ENCODE measurements at places on chromosomes 2 and 18.

GRCh38 chr18:6718267-6718666 is 11.2 kb upstream of the ARHGAP28 start:
- DNase-seq = no peak

DNA sequence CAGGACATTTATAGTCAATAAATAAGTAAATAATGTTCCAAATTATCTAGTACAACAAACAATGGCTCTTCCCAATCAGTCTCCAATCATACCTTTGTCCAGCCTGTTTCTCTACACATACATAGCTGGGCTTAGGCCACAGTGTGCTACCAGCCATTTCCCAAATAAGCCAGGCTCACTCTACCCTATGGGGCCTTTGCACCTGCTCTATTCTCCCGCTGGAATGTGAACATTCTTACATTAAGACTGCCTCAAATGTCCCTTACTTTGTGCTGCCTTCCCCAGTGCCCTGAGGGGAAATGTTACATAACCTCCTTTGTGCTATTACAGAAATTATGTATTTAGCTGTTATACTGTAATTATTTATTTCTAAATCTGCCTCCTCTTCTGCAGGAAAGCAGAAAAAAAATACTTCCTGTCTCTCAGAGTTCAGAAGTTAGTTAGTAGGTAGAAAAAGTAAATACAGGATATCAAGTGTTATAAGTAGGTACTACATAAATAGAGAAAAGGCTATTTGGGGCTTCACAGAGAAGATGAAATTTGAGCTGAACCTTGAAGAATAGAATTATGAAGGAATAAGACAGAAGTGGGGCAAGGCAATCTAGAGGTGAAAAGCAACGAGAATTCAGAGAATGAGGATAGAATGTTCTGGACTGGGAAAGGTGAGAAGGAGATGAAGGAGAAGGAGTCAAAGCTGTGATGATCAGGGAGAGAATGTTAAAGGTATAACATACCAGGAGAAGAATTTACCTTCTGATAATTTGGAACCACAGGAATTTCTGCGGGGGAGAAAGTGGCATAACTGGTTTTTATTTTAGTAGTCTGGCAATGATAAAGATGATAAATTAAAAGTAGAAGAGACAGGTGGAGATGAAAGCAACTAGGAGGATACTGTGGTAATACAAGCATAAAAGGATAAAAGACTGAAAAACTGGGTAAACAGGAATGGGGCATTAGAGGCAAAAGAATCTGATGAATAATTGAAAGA is 37.0 kb downstream of the ROCK1 start:
- no peak for DNase-seq

- no peak for DNase-seq
Measured at GRCh38 chr2:109655287-109655686, 41.1 kb downstream of the SOWAHC start.

GRCh38 chr2:44579115-44579836 is 217.5 kb downstream of the CAMKMT start:
- no peak for DNase-seq

- no peak for DNase-seq
Measured at GRCh38 chr2:220568296-220568695, 940.9 kb downstream of the SLC4A3 start.

- peak; percentile 57 for DNase-seq
Measured at GRCh38 chr2:119753041-119753929, 6.4 kb upstream of the PTPN4 start.

GRCh38 chr2:44927985-44928482 is 13.5 kb upstream of the SIX3 start:
- no peak for DNase-seq

DNA sequence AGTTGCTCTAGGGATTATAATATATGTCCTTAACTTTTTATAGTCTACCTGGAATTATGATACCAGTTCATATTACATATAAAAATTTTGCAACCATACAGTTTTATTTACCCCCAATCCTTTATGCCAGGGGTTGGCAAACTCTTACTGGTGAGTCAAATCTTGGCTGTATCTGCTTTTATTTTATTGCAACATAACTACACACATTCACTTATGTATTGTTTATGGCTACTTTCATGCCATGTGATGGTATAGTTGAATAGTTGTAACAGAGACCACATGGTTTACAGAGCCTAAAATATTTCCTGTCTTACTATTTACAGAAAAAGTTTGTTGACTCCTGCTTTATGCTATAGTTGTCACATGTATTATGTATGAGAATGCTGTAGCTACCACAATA is 25.8 kb upstream of the DLX2 start:
- no peak for DNase-seq

- DNase-seq = no peak
Measured at GRCh38 chr18:4987452-4988405, 209.3 kb downstream of the AKAIN1 start.

DNA sequence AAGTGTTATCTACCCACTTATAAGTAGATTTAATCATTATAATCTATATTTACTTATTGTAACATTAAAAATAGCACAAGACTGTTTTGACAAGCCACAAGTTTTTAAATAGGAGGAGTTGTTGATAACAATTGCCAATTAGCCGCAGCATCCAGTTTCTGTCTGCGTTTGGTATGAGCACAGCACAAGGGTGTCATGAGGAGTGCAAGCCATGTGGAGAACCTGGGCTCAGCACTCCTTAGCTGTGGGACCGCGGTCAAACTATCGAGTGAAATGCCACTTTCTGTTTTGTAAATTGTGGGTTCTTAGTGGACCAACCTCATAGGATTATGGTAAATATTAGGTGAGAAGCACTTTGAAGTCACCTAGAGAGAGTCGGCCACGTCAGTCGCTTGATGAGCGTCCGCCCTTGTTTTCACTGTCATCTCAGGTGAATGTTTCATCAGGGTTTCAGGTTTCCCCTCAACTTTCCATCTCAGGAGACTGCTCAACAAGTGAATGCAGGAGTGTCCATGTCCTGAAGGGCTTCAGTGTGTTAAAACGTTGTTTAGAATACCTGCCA is 294.5 kb downstream of the ZNF407 start:
- no peak for DNase-seq

- no peak for DNase-seq
Measured at GRCh38 chr2:201006704-201007103, 43.2 kb upstream of the ORC2 start.

DNA sequence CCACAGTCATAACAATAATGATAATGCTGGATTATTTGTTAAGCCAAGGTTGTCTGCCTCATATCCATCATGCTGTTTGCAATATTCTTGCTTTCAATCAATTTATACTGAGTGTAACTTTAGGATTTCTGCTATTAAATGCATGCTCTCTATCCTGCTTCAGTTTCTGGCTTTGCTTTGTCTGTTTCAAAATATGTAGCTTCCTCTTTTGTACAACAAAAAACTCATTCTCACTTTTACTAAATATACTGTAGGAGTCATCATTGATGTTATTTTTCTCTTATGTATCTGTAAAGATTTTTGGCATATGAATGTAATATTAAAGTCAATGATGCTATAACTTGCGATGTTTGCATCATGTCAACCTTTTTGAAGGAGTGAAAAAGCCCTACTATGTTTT is 149.3 kb downstream of the GPD2 start:
- no peak for DNase-seq

GRCh38 chr2:171309455-171310286 is 124.1 kb downstream of the METTL8 start:
- no peak for DNase-seq

DNA sequence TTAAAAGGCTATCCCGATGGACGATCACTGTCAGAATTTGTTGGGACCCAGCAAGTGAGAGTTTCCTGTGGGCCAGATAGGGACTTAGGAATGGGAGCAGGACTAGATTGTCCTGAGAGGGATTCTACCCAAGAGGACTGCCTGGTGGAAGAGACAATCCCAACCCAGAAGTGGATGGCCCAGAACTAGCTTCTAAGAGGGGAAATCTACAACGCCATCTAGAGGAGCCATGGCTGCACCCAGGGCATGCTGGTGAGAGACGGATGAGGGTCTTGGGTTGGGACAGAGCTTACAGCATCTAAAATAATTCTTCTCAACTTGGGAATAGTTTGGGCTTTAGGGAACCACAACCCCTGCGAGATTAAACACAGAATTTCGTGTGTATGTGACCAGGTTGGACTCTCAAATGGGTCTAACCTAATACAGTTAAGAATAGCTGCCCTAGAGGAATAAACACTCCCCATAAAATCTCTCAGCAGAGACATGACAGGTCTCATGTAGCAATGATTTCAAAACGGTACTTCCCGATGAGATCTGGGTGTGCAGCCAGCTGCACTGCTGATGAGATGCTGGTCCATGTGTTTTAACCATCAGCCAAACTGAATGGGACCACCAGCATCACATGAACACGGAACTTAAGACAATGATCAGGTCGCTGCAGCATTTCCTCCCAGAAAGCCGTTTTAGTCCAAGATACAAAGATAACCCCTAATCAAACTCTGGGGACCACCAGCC is 50.8 kb downstream of the CCBE1 start:
- no peak for DNase-seq

GRCh38 chr2:130869441-130870160 is 32.9 kb downstream of the ARHGEF4 start:
- DNase-seq = no peak

GRCh38 chr2:102187496-102188150 is 800 bp downstream of the IL1RL2 start:
- DNase-seq = no peak

DNA sequence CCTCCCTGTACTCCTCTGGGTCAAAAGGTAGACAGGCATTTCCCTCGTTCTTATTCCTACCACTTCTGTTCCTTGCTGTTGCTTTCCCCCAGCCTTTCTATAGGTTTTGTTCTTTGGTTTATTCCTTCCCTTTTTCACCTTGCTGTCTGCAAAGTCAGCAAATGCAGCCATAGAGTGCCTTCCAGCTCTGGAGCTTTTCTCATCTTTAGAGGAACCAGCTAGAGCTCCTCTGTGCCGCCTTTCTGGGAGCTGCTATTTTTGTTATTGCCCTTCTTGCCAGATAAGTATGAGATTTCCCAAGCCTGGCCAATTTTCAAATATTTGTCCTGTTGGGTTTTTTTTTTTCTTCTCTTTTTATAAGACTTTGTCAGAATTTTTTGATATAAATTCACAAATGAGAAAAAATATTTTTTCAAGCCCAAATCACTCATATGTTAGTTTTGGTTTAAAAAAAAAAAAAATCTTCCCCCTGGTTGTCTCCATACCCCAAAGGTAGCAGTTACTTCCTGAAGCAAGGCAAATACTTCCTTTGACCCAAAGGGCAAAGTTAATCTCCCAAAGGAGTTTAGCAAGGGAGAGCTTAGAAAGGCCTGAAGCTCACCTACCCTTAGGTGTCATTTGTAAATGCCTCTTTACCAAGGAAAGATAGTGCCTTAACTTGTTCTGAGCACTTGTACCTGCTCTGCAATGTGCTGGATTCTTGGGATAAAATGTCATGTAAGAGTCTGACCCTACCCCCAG is 5.1 kb upstream of the TTC27 start:
- no peak for DNase-seq

DNA sequence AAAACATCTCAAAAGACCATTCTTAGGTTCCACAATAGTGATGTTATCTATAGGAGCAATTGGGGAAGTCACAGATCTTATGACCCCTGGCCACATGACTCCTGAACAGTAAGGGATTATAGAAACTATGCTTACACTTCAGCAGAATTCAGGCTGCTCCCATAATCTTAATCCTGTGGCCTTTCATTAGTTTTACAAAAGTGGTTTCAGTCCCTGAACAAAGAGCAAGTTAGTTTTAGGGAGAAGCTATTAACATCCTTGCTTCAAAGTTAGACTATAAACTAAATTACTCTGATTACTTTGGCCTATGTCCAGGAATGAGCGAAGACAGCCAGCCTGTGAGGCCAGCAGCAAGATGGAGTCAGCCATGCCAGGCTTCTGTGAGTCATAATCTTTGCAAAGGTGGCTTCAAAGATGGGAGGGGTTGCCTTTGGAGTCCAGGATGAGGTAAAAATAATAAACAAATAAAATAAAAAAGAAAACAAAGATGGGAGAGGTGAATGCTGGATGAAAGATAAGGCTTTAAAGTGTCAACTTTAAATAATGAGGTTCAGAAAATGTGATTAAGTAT is 168.7 kb upstream of the NDUFV2 start:
- DNase-seq = no peak

- no peak for DNase-seq
Measured at GRCh38 chr2:8615252-8615575, 66.6 kb upstream of the ID2 start.

DNA sequence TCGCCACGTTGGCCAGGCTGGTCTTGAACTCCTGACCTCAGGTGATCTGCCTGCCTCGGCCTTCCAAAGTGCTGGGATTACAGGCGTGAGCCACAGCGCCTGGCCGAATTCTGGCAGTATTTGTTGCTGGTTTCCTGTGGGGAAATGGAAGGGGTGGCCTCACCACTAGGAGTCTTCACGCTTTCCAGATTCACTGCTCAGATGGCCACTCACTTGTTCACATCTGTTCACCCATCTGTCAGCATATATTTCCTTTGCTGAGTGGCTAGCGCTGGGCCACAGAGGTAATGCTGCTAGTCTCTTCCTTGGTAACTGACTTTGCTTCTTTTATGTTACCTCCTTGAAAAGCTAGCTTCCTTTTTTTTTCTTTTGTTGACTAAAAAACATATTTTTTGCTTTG is 27.2 kb downstream of the TMEM177 start:
- no peak for DNase-seq

DNA sequence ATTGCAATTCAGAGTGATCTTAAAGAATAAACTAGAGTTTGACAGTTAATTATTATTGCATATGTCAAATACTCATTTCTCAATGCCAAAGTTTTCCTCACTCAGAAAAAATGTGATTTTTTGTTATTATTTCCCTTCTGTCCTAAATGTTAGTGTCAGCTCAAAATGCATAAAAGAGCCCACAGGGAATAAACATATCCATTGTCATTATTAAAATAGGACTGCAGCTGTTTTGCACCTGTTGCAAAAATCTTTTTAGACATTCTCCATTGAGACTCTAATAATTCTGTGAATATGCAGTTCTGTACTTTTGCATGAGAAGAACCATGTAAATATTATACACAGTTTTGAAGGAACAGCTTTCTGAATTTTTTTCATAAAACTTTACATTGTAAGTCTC is 540.0 kb upstream of the SLC39A10 start:
- DNase-seq = no peak

DNA sequence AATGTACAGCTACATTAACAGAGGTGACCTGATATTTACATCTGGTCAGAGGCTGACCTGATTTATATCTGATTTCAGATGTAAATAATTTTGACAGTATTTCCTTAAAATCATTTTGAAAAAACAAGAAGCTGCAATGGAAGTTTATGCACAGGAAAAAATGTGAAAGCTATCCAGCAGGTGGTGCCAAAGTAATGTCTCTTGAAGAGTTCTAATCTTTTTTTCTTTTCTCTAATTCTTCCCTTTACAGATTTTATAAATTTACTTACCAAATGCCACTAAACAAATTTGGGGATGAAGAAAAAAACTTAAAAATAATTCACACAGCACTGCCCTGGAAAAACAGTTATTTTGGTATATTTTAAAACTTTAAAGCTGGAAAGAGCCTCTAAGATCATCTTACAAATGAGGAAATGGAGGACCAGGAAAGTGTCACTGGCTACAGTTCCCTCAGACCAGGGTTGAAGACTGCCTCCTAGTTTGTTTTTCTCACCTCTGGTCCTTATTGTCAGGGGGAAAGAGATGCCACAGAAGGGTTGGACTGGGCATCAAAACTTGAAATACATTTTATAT is 16.4 kb upstream of the FBLN7 start:
- no peak for DNase-seq

GRCh38 chr18:49228187-49228586 is 232.3 kb downstream of the DYM start:
- DNase-seq = no peak

Measured in cerebellar nuclear complex (tissue), 1 donor.